Skin of body (tissue), 3 donors: ENCODE measurements at places on chromosomes 6 and 20.
A peak's percentile ranks its signal among the peaks of the same experiment; 100 is the strongest.

DNA sequence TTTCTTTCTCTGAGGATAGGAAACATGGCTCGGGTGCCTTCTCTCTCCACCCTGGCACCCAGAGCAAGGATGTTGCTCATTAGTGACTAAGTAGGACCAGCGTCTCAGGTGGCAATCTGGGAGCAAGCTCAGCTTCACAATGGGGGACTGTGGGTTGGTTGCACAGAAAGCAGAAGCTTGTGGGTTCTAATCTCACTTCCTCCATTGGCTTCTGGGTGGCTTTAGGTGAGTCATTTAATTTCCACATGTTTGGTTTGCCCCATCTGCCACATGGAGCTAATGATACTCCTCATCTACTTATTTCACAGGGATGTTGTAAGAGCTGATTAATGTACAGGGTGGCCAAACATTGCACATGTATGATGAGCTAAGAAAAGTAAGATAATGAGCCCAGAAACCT, 54.8 kb upstream of the AKIRIN2 start:
- DNase-seq = no peak

DNA sequence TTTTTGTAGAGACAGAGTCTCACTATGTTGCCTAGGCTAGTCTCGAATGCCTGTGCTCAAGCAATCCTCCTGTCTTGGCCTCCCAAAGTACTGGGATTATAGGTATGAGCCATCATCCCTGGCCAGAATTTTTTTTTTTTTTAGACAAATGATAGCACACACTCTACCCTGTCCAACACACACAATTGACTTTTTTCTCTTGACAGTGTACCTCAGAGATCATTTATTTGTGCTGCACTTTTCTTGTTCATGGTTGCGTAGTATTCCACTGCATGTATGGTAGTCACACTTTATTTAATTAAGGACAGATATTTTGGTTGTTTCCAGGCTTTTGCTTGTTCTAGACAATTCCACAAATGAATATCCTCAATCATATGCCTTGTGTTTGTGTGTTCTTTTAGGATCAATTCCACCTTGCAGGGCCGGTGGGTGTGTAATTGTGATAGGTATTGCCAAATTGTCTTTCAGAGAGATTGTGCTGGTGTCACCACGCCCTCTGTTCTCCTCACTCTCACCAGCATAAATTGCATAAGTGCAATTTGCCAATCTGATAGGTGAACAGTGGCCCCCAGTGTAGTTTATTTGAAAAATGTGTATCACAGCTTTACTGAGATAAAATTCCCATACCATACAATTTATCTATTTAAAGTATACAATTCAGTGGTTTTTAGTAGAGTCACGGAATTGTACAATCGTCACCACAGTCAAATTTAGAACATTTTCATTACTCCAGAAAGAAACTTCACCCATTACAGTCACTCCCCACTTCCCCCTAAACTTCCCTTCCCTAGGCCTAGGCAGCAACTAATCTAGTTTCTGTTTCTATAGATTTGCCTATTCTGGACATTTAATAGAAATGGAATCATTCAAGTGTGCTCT, 20.1 kb downstream of the SRC start:
- no peak for DNase-seq

DNA sequence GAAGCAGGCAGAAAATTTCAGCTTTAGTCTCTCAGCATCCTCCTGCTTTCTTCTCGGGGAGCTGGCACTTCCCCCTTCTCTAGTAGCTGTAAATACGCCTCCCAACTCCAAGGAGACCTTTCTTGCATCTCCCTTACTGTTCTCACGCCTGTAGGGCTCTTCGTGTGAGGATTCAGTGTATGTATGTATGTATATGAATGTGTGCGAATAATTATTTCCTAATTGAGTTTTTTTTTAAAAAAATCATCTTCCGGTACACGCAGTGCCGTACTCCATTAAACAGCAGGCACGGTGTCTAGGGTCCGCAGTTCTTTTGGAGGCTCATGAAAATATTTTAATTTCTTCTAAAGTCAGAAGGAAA, 85.4 kb downstream of the HFE start:
- DNase-seq = peak; percentile 79

GRCh38 chr20:52179331-52180179, 12.0 kb downstream of the ZFP64 start:
- DNase-seq = no peak

DNA sequence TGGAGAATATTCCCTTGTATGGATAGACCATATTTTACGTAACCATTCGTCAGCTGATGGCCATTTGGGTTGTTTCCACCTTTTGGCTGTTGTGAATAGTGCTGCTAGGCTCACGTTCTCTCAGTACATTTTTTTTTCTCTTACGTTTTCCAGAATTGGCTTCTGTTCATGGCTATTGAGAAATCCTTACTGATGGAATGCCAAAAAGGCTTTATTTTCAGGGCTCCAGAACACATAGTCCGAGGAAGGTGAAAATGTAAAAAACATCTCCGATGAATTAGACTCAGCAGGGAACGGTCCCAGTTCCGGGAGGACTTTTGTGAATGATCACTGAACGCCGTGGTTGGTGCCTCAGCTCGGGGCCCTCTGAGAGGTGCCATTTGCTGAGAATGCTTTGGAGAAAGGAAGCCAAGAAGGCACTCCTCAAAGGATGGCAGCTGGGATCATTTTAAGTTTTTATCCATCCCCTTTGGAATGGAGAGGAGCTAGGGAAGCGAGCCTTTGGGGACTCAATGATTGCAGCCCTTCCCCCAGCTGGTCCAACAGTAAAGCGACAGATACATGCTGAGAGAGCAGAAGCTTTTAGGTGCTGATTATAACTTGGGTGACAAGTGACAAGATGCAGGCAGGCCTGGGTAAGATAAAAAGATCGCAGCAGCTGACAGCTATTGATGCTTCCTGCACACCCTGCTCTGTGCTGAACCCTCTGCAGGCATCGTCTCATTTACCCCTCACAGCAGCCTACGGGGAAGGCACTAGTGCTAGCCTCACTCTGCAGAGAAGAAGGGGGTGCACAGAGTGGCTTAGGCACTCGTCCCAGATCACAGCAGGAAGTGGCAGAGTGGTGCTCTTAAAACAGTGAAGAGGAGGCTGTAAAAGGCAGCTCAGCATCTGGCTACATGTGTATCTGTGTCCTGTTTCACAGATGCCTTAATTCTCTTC, 133.4 kb upstream of the KCNG1 start:
- peak; percentile 4 for DNase-seq

DNA sequence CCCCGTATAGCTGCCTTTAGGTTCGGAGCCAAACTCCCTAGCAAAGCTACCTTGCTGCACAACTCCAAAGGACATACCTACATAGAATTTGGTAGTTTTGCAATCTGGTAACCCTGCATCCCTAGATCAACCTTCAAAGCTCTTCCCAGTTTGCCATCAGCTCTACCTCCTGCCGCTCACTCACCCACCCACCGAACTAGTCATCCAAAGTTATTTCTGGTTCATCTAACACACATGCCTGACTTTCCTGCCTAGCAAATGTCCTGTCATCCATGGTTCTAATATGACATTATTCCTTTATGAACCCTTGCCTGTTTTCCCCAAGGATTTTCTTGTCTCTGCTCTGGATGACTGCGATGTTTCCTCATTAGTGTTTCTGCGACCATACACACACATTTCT, 21.6 kb downstream of the SPAG4 start:
- DNase-seq = no peak

DNA sequence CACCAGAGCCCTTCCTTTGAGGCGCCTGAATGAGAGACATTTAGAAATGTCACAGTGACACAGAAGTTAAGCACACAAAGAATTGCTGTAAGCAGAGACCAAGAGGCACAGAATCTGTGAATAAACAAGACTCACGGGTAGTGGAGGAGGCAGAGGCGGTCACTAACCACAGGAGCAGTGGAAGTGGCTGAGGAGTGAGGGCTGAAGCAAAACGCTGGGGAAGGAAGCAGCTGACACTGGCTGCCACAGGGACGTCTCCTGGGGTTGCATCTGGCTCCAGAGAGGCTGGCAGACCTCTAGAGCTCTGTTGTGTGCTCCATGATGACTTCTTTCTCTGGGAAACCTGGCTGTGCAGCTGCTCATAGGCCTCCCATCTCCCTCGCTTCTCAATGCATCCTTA, 65.0 kb upstream of the SLC2A12 start:
- no peak for DNase-seq

DNA sequence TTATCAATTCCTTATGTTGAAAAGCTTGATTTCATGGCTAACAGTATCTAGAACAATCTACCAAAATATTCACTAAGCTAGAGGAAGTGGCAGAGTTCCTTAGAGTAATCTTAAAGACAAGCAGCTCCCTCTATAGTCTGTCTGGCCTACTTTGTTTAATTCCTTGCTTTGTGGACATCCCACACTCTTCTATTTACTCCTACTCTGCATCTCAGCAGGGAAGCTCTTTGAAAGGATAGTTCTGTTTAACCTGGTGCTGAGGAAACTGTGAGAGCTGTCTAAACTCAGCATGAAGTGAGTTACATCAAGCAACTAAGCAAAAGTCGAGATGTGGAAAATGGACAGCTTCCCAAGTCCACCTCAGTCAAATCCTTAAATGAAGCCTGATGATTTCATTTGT, 4.3 kb downstream of the REV3L start:
- peak; percentile 23 for DNase-seq

- no peak for DNase-seq
Measured at GRCh38 chr6:4965562-4966389, 38.1 kb downstream of the RPP40 start.

- DNase-seq = no peak
Measured at GRCh38 chr20:5923493-5923892, 26.8 kb downstream of the TRMT6 start.

DNA sequence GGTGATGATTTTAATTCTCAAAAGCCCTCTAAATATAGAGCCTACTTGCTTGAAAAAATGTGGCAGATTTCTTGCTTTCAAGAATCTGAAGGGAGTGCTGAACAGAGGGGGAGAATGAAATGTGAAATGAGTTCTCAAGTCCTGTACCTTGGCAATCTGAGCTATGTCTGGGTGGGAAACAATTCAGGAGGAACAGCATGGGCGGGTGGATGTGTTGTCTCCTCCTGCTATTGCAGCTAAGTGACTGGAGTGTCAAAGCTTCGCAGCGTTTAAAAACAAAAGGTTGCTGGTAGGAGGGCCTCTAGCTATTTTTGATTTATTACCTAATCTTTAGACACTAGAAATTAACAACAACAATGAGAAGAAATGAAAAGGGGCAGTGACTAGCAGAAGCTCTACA, 102.5 kb upstream of the ARG1 start:
- no peak for DNase-seq

GRCh38 chr6:14360565-14360964, 243.0 kb downstream of the CD83 start:
- DNase-seq = no peak

DNA sequence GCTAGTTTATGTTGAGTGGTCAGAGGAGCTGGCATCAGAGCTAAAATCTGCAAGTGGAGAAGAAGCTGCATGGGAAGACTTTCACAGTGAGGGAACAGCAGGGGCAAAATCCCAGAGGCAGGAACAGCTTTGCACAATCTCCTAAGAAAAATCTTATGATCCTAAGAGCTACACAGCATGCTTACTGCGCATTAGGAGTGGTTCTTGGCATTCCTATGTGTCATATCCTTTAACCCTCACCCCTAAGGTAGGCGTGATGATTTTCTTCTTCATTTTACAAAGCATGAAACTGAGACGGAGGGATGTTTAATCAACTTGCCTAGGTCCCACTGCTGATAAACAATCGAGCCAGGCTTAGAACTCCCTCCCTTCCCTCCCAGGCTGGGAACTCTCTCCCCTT, 313.6 kb upstream of the SULF2 start:
- no peak for DNase-seq

DNA sequence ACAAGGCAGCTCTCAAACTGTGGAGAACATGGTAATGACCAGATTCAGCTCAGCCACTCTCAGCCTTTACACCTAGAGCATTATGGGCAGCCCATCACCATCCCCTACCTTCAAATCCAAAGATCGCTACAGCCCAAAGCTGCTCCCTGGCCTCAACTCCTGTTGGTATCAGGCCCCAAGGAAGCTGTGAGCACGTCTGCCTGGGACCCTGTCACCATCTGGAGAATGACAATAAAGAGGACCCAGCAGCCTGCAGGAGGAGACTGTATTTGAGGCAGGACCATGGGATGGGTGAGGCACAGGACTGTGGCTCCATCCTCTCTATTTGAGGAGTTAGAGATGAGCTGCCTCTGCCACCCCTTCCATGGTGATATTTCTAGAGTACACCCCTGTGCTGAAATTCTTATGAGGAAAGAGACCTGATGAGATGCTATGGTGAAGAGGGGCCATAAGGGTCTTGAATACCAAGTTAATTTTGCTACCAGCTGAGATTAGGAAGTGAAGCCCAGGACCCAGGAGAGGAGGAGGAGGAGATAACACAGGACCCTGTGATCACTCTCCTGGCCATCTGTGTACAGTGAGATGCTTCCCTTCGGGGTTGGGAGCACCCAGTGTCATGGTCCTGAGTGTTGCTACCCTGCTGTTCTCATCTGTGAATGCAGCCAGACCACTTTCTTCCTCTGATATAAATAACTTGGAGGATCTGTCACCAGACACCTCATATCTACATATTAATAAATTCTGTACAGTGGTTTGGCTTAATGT, 19.6 kb upstream of the MICB start:
- DNase-seq = no peak

- DNase-seq = no peak
Measured at GRCh38 chr6:163226836-163227485, 187.6 kb upstream of the QKI start.

DNA sequence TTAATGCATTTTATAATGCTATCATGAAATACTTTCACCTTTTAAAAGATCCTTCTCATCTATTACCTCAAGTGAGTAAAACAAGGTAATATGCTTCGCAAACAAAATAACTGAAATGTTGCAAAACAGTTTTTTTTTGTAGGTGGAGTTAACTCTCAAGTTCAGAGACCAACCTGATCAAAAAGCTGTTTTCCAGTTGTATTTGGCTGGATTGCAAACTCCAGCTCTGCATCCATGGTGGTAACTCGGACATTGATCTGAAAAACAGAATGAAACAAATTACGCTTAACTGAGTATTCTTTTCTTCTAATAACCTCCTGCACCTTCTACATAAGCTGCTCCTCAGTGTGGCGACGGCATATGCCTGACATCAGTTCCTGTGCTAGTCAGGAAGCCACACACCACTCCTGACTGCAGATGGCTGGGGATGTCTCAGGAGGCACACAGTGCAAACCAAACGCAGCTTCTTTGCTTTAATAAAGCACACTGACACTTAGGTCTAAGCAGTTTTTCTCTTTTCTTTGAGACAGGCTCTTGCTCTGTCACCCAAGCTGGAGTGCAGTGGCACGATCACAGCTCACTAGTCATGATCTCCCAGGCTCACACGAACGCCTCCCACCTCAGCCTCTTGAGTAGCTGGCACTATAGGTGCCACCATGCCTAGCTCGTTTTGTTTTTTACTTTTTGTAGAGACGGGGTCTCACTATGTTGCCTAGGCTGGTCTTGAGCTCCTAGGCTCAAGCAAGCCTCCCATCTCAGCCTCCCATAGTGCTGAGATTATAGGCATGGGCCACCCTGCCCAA, 29.9 kb downstream of the EZR start:
- DNase-seq = no peak

DNA sequence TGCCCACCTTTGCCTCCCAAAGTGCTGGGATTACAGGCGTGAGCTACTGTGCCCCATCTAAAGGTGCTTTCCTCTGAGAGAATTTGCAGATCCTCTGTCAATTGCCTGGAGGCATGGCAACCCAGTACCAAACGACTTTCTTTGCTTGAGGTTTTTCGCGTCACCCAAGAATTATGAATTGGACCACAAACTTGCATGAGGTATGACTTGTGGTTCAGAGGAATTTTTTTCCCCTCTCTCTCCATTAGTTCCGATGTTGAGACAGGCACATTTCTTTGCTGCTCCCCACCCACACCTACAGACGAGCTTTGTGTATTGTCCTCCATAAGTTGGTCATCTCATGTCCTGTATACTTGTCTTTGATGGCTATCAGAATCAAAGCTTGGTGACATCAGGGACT, 11.8 kb upstream of the SCAF8 start:
- no peak for DNase-seq

- DNase-seq = no peak
Measured at GRCh38 chr6:110652520-110652919, 162.7 kb downstream of the CDK19 start.
